Activated CD4-positive, alpha-beta T cell treated with anti-CD3 and anti-CD28 coated beads, Interleukin-2, Interleukin-6, amounts not matched to agents 100 ng/mL and 50 ng/mL, durations not matched to agents 16 hours and 8 hours (primary cell): ENCODE measurements at places on chromosomes 7 and 10.

GRCh38 chr10:93766918-93767317, 9.2 kb downstream of the LGI1 start:
- DNase-seq: no peak

DNA sequence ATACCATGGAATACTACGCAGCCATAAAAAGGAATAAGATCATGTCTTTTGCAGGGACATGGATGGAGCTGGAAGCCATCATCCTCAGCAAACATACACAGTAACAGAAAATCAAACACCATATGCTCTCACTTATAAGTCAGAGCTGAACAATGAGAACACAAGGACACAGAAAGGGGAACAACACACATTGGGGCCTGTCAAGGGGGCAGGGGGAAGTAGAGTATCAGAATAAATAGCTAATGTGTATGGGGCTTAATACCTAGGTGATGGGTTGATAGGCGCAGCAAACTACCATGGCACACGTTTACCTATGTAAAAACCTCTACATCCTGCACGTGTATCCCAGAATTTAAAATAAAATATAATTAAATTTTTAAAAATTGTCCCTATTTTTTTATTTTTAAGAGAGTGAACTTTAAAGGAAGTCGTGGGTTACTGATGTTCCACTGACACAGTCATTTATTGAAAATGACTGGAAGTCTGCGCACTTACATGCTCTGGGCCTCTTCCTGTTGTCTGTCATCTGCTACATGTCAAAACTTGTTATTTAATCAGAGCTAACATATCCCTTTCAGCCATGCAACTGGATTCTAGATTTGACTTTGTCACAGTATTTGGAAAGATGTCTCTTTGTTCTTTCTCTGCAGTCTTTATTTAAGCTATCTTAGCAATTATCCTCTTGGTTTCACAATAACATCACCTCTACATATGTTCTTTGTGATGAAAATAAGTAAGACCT, 73.7 kb upstream of the ABCB5 start:
- DNase-seq: peak; percentile 16

DNA sequence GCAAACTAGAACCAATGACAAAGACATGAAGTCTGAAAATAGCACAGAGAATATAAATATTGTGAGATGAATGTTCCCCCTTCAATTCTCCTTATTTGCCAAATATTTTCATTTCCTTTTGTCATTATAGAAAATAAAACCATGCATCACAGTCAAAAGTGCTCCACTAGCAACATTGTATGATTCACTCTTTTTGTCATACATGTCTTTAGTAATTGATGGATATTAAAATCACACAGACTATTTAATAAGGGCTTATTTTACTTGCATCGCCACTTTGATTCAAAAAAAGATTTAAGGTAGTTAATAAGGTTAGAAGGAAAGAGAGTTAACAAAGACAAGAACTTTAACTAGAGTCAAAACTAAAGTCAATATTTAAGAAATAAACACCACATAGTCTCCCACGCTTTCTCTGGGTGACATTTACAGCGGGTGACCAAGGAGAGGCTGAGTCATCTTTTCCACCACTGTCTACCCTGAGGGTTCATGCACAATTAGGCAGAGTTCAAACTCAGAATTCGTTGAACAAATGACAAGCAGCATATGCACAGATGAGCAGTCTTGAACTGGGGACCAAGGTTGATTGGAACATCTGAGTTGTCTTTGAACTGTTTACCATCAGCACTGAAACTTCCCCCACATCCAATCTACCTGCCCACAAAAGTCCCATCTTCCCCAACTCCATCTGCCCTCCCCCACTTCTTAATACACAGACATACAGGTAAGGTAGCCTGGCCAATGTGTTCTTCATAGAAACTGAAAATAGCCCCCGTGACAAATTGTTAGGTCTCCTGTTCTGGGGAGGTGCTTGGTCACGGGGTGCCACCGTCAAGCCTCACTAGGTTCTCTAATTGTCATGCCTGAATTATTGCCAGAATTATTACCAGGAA, 42.5 kb downstream of the C7orf25 start:
- DNase-seq: peak; percentile 81

- DNase-seq: no peak
Measured at GRCh38 chr10:1379601-1380000, 323.4 kb downstream of the WDR37 start.

DNA sequence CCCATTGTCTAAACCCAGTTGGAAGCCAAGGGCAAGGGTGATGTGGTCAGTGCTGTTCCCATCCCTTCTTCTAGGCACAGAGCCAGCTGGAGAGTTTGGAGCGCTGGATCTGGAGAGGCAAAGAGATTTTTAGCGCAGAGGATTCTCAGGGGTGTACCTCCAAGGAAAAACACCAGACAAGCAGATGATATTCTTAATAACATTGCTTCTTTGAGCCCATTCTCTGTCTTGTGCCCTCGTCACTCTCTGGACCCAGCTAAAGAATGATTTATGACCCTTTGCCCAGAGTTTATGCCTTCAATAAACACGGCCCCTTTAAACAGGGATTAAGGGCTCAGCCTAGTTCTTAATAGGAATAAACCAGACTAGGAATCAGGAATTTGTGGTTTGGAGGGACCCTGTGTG, 4.7 kb upstream of the HIP1 start:
- no peak for DNase-seq

- no peak for DNase-seq
Measured at GRCh38 chr7:100801833-100802568, 25.3 kb downstream of the EPHB4 start.
